ENCODE measurements at places on chromosomes 6 and 20.
A peak's percentile ranks its signal among the peaks of the same experiment; 100 is the strongest.

- no peak for DNase-seq
Measured at GRCh38 chr20:9126527-9126926, 57.6 kb downstream of the PLCB4 start.

DNA sequence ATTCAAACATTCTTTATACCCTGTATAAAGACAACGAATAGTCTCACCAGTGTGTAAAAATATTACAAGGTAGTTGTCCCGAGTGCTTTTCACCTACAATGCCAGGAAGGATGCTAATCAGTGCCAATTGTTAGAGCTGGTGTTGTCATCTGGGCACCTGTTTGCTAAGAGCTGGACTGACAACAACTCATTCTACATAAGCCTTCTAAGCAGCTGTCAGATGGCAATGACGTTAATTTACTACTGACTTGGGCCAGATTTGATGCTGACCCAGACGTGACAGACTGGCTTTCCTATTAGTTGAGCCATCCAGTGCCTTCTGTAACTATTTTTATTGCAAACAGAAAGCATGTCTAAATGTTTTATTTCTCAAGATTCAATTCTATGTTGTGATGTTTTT, 355.2 kb downstream of the ADGRB3 start:
- DNase-seq = no peak

- no peak for DNase-seq
Measured at GRCh38 chr20:51360451-51361201, 181.9 kb downstream of the NFATC2 start.

DNA sequence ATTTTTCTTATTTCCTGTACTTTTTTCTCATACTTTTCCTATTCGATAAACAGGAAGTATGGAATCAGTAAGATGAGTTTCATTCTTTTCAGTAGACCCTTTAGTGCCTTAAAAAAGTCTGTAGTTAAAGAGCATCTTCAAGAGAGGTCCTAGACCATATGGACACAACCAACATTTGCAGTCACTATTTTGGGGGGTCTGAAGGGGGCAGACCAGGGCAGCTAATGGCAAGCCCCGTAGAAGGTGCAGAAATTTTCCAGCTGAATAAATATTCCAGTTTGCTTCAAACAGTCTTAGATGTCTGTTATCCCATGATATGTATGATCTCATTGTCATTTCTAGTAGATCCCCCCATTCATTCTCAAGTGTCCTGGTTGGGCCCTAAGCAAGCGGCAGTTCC, 52.8 kb downstream of the MAP3K5 start:
- no peak for DNase-seq

- DNase-seq = no peak
Measured at GRCh38 chr6:81875782-81876293, 123.4 kb upstream of the TENT5A start.

- no peak for DNase-seq
Measured at GRCh38 chr6:163603395-163603794, 188.9 kb downstream of the QKI start.

DNA sequence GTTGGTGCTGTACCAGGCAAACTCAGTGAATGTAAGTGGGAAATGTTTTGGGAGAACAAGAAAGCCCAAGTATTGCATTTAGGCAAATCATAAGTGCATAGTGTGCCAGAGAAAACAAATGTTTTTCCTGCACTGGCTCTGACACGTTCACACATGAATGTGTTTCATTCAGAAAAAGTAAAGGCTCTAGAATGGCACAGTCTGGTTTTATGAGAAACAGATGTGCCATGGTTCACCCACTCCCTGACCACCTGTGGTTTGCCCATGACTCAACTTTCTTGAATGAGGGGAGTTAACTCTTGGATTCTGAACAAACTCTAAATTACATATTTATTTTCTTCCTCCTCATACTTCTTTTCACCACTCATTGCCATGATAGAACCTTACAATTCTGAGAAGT, 126.9 kb downstream of the KCNQ5 start:
- no peak for DNase-seq

- DNase-seq = no peak
Measured at GRCh38 chr20:44291754-44292153, 19.2 kb downstream of the FITM2 start.

- DNase-seq = no peak
Measured at GRCh38 chr6:83601119-83601518, 88.8 kb downstream of the PRSS35 start.

DNA sequence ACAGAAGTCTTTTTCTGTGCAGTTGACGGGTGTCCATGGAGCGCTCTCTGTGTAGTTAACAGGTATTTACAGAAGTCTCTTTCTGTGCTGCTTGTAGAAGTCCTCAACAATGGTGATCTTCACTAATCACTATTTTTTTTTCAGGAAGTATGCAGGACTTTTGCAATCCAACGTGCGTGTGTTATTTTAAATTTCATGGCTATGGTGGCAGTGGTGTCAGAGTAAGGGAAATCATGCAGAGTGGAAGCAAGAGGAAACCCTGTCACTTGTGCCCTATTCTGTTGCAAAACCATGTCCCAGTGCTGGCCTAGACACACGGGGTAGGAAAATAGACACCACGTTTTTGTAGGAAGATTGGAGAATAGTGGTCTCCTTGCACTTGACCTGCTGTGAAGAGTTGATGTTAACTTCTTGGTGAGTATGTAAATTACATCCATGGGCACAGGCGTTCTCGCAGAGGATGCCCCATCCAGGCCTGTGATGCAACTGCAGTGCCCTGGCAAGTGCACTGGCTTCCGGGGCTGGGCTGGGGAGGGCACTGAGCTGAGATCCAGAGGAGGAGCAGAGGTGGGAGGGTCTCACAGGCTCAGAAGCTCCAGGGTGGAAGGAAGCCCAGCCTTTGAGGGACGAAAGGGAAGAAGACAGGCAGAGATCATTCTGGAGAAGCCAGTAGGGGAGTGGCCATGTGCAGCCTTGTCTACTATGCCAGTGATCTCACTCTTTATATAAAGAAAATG, 146.5 kb downstream of the SYCP2 start:
- DNase-seq = no peak

GRCh38 chr6:3009930-3010329, 10.2 kb downstream of the NQO2 start:
- no peak for DNase-seq

GRCh38 chr6:79564636-79565035, 27.4 kb upstream of the LCA5 start:
- DNase-seq = no peak

DNA sequence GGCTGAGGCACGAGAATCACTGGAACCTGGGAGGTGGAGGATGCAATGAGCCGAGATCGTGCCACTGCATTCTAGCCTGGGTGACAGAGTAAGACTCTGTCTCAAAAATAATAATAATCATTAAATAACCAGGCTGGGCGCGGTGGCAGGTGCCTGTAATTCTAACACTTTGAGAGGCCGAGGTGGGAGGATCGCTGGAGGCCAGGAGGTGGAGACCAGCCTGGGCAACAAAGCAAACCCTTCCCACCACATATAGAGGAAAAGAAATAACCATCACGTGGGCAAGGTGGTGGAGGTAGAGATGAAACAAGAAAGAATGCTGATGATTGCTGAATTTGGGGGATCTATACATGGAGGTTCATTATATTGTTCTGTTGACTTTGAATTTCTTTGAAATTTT, 63.4 kb upstream of the PIM1 start:
- DNase-seq = no peak

DNA sequence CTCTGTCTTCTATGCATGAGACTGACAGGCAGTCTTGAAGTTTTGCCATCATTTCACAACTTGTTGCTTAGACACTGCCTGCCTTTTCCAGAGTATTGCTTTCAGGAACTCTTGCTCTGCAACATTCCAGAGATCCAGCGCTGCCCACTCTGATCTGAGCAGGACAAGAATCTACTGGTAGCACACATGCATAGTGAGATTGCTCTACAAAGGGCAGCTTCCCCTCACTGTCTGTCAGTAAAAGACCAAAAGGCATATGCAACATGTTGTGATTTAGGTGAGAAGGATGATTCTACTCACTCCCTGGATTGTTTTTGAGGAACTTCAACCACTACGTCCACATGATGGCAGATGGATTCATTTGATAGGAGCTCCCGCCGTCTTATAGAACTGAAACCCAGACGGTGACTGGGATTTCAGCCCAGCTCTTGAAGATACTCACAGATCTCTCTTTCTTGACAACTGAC, 259.1 kb downstream of the ARID1B start:
- peak; percentile 68 for DNase-seq

GRCh38 chr6:78398292-78398691, 469.1 kb upstream of the IRAK1BP1 start:
- no peak for DNase-seq

DNA sequence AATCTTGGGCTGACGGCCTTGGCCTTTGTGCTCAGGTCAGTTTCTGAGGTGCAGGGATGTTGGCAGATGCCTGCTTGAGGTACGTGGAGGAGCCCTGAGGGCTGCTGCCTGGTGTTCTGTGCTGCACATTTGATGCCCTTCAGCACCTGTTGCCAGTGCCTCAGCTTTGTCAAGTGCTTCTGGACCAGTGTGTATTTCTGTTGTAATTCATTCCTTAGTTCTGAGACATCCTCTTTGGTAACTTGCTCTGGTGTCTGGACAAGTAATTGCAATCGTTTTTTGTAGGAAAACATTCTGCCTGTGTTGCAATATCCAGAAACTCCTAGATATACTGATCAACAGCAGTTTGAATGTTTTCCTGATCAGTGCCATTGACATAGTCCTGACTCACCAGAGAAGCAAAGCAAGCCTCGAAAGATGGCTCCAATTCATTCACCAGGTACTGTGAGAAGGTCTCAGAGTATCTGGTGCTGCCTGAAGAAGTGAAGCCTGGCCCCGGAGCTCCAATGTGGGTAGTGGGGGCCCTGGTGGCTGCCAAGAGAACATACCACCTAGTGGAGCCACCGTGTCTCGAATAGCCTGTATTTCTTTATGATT, 26.7 kb downstream of the ZNF337 start:
- peak; percentile 28 for DNase-seq

GRCh38 chr6:48144021-48144420, 33.0 kb upstream of the PTCHD4 start:
- DNase-seq = no peak

DNA sequence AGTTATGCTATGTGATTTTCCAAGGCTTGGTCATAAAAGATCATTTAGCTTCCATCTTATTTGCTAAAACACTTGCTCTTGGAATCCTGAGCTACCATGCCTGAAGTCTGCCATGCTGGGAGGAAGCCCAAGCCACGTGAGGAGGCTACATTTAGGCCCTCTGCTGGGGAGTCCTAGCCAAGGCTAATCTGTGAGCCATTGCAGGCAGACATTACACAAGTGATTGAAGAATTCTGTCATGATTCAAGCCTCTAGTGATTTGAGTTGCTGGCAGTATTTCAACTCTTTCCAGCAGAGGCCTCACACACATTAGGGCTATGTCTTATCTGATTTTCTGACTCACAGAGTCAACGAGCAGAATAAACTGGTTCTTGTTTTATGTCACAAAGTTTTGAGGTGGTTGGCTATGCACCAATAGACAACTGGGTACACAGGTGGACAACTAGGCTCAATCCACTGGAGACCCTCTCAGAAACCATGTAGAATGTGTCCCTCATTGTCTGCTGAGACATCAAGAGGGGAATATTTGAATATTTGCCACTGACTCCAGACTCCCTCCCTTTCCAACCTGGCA, 227.2 kb upstream of the SULF2 start:
- DNase-seq = peak; percentile 25

DNA sequence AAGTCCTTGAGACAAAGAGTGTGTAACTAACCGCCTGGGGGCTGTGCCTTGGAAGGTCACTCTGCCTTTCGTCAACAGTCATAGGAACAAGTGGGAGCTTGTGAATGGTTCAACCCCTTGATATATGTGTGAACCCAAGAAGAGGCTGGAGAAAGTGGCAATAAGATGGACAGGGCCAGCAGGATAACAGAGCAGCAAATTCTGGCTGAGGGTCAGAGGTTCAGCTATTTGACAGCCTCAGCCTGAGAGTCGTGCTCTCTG, 54.9 kb downstream of the CPNE5 start:
- DNase-seq = no peak

- DNase-seq = no peak
Measured at GRCh38 chr6:117200067-117200466, 65.3 kb upstream of the VGLL2 start.

DNA sequence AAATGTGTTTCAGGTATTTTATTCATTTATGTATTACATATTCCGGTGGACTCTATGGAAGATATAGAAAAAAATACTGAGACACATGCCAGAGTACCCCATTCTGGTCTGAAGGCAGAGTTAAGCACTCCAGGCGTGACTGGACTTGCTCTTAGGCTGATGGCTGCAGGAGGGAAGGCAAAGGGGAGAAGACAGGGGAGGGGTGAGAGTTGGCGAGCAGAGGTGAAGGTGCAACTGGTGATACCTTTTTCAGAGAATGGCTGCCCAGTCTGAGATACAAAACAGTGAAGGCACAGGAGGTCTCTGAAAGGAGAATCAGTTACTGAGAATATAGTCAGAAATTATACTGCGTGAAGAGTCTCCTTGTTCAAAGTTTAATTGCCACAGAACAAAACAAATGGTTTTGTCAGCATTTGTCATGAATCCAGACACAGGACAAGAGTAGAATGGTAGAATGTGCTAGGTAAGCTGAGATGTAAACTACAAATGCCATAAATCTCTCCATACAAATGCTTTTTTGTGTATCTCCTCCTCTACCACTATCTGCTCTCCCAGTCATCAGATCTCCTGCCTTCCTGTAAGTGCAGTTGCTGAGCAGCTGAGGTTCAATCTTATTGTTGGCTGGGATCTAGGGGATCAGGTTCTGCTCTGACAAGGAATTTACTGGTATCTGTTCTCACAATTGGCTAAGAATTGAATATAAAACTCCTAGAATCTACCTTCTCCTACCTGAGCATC, 104.2 kb upstream of the DST start:
- no peak for DNase-seq

DNA sequence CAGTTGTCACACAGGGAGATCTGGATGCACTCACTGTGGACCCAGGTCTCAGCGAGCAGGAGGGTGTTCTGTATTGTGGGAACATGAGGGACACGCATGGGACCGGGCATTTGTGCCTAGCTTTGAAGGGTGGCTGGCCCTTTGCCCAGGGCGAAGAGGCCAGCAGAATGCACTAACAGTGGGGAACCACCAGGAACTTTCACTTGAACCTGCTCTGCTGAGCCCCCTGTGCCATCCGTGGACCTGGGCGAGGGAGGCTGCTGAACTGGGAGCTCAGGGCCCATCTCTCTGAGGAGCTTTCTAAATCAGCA, 1.2 kb upstream of the ULBP2 start:
- no peak for DNase-seq

DNA sequence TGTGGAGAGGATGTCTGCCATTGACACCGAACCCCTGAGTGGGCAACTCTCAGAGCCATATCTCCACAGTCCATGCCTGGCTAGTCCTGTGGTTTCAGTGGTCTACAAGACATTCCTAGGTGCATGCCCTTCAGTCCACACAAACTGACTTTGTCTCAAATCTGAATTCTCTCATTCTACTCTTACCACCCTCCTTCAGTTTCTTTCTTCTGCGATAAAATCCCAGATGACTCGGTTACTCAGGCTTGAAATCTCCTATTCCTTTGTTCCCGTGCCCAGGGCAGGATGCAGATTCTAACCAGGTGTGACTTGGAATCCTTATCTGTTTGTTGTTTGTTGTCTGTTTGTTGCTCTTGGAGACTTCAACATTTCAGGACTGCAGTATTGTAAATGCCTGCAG, 9.3 kb downstream of the CDS2 start:
- DNase-seq = no peak

GRCh38 chr20:54545676-54546358, 70.4 kb downstream of the DOK5 start:
- DNase-seq = no peak

GRCh38 chr6:168320634-168321033, 1.1 kb upstream of the DACT2 start:
- DNase-seq = no peak
